Activated T-cell treated with anti-CD3 and anti-CD28 coated beads, Interleukin-2, amount 50 U/mL, for 24 hours (primary cell): ENCODE measurements at places on chromosomes 1 and 21.
A peak's percentile ranks its signal among the peaks of the same experiment; 100 is the strongest.

DNA sequence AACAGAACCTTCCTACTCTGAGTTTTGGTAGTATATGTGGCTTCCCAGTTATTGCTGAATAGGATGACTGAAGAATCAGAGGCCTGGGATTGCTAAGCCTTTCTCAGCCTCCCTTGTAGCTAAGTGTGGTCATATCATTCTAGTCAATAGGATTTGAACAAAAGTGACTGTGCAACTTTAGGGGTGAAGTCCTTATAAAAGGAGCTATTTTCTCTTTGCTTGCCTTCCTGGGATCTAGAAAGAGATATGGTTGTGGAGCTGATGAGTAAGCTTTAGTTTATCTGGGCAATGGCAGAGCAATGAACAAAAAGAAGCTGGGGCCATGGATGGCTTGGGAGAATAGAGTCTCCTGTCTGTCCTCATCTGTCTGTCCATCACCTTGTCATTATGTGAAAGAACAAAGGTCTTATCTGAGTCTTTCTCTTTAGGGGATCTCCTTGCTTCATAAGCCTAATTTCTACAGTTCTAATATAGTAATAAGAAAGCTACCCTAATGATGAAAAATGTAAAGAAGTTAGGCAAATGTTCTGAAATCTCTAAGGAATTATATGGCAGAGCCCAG, 91.5 kb downstream of the TENT5C start:
- DNase-seq = no peak

DNA sequence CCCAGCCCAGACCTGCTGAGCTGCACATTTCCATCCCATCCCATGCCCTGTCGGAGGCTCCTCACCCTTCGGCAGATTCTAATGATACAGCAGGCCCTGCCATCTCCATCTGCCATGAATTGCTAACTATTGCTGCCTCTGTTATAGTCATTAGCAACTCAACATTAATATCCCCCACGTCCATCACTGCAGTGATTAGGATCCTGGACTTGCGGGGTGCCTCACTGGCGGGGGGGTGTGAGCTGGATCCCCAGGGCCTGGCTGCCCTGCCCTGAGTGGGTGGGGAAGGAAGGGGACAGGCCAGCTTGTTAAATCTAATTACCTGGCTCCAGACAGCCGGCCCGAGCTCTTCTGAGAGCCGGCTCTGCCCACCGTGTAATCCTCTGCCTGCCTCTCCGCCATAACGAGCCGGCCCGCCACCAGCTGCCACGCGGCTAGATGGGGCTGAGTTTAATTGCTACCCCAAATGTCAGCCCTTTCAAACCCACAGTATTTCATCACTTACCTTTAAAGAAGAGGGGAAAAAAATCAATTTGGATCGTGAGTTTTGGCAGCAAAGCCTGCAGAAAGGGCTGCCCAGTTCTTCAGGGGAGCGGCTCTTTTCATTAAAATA, 227.3 kb upstream of the CSF3R start:
- no peak for DNase-seq

DNA sequence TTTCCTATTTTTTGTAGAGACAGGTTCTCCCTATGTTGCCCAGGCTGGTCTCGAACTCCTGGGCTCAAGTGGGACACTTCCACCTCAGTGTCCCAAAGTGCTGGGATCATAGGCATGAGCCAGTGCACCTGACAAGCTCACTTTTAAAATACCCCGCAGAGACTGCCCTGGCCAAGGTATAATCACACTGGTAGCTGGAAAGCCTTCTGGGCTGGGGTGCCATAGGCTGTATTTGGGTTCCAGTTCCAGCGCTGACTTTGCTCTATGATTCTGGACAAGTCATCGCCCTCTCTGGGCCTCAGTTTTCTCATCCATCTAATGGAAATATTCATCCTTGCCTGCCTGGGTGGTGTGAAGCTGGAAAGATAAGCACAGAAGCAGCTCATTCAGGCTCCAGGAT, 10.4 kb downstream of the LDLRAD1 start:
- DNase-seq = no peak

DNA sequence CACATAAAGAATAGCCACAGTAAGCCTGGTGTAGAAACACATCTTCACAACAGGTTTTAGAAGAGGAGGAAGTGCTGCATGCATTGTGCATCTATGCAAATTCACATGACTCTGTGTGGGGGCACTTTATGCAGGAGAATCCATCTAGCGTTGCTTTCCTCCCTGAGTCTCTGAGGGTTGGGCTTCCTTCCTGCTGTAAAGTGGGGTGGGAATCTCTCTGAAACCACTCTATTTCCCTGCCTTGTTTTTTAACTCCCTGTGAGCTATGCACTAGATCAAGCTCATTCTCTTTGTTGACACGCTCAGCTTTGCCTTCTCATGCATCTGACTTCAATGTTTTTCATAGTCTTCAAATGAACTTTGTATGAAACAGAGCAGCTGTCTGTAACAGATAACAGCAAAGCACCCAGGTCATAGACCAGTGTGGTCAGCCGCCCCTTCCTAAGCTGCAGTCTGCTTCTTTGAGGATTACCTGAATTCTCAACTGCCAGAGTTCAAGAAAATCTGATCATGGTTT, 102.7 kb upstream of the DPH5 start:
- DNase-seq = no peak

DNA sequence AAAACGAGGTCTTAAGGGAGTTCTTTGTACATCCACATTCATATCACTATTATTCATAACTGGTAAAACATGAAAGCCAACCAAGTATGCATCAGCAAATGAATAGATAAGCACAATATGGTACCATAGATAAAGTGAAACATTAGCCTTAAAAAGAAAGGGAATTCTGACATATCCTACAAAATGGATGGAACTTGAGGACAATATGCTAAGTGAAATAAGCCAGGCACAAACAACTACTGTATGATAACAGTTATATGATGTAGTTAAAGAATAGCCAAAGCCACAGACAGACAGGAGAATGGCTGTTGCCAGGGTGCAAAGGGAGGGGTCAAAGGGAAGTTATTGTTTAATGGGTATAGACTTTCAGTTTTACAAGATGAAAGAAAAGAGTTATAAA, 148.9 kb downstream of the EIF4G3 start:
- no peak for DNase-seq

- DNase-seq = no peak
Measured at GRCh38 chr1:185328255-185328654, 11.2 kb upstream of the IVNS1ABP start.

DNA sequence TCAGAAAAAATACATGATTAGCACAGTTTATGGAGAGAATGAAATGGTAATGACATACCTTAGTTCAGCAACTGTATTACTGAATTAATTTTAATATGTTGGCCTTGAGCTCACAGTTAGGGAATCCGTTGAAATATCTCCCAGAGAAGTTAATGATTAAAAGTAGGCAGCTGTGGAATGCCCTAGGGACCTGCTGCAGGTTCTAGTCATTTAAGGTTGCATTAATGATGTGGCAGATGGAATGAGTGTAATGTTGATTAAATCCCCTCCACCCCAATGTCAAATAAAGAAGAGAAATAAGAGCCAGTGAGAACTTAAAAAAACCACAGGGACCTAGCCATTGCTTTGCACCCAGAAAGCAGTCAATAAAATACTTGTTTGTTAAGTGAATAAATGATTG, 40.3 kb upstream of the TRIM45 start:
- DNase-seq = no peak

DNA sequence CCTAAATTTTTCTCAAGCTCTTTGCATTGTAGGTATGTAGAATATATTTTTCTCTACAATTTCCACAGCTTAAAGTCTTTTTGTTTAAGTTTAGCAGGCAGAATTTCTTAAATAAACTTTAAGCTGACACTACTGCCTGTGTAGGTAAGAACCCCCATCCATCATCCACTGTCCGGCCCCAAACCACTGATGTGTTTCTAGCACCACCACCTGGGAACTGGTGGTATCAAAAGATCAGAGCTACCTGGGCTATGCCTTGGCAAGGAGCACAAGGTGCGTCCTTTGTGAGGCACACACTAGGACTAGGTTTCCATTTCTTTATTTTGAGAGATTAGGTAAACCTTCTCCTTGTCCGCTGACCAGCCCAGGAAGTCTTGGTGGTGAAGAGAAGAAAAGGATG, 10.5 kb upstream of the LELP1 start:
- DNase-seq = no peak

GRCh38 chr1:96632045-96632664, 89.4 kb upstream of the PTBP2 start:
- no peak for DNase-seq

DNA sequence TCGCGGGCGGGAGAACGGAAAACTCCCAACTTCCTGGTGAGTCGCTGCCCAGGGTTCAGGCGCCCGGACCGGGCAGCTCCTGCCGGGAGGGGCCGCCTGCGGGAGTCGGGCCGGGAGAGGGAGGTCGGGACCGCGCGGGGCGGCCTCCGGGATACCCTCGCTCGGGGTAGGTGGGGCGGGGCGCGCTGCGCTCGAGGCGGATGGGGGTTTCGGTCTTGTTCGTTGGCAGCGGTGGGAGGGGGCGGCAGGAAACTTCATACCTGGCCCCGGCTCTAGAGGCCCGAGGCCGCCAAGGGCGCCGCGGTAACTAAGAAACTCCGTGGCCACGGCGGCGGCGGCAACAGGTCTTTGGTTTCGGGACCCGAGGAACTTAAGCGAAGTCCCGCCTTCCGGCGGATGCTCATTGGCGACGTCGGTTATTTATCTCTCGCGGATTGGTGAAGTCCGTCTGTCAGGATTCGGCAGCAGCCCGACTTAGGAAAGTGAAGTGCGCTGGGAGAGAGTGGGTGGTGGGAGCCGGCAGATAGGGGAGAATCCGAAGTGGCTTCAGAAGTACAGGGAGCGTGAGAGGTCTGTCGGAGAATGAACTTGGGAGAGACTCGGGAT, 546 bp downstream of the NEK7 start:
- DNase-seq = peak; percentile 86

DNA sequence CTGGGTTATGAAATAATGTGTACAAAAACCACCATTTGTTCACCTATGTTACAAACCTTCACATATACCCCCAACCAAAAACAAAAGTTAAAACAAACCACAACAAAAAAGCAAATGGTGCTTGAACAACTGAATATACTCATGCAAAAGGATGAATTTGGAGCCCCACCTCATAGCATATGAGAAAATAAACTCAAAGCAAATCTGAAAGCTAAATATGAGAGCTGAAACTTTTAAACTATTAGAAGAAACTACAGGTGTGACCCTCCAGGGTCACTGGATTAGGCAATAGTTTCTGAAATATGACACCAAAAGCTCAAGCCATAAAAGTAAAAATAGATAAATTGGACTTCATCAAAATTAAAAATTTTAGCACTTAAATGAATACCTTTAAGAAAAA, 215.5 kb upstream of the CHRM3 start:
- no peak for DNase-seq

- no peak for DNase-seq
Measured at GRCh38 chr1:234507626-234508387, 28.8 kb upstream of the TARBP1 start.

GRCh38 chr21:28397040-28397439, 595.6 kb downstream of the LTN1 start:
- no peak for DNase-seq

DNA sequence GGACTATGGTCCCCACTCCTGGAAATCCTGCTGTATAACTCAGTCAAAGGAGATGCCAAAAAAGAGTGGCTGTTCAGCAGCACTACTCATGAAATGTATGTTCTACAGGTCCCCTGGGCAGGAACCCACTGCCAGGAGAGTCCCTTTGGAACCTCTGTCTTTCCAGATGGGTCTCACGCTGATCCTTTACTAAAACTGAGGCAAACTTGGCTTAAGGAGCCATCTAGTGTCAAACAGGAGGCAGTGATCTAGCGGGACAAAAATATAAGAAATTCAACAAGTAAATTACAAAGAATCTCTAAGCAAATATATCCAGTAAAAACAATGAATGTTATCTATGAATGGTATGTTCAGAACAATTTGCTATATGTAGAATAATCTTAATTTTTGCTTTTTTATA, 80.5 kb upstream of the PRMT6 start:
- DNase-seq = no peak

DNA sequence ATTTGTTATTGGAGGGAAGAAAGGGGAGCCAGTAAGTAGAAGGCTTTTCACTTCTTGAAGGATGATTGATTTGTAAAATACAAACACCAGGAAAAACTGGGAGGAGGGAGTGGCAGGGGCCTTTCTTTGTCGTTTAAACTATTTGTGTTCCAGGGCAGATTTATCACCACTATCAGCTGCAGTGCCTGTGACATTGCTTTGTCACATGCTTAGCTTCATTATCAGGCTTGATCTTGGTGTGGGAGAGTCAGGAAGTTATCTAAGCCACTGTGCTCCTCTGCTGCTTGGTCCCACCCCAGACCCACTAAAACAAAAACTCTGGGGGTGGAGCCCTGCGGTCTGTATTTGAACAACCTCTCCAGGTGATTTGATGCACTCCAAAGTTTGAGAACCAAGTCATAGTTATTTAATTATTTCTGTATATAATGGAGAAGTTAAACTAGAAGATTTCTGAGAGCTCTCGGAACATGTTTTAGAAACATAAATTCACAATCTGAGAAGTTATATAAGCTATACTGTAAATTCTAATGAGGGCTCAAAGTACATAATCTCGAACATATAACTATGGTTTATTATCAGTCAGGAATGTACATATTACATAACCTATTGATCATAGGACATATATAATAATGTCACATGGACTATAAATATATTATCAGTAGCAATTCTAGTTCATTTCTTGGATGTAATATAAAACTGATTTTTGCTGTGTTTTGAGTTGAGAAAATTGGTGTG, 87.9 kb downstream of the CDC14A start:
- DNase-seq = peak; percentile 66

DNA sequence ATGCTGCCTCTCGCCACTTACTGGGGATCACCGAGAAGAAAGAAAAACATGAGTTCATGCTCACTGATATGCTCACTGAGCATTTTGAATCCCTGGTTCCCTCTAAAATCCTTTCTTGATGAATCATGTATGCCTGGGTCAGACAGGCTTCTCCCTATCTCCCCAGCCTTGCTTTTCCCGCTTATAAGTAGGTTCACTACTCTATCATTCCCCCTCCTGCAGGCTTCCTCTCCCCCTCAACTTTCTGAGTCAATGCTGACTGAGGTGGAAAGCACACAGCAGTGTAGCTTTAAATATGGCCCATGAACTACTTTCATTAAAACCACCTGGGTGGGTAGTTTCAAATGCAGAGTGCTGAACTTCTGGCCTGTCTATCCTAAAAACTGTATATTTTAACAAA, 41.7 kb downstream of the FMO4 start:
- DNase-seq = no peak

GRCh38 chr1:208540724-208541123, 296.5 kb upstream of the PLXNA2 start:
- no peak for DNase-seq

DNA sequence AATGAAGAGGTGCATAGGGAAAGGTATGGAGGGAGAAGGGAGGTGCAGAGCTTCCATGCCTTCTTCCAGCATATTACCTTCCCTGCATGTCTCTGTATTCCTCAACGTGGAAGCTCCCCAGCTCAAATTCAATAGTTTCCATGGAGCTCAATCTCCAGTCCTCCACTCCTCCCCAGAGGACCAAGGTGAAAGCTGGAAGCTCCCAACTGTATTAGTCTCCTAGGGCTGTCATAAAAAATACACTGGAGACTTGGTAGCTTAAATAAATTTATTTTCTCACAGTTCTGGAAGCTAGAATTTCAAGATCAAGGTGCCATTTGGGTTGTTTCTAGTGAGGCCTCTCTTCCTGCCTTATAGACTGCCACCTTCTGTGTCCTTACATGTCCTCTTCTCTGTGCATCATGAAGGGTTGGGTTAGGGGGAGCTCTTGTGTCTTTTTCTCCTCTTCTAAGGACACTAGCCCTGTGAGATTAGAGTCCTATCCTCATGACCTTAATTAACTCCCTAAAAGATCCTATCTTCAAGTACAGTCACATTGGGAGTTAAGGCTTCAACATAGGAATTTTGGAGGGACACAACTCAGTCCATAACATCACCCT, 21.9 kb upstream of the RABGGTB start:
- no peak for DNase-seq
